Right ventricle myocardium superior (tissue), 1 donor: ENCODE measurements at places on chromosomes 3 and 15. TPM values are rescaled to one million over a fixed set of nuclear protein-coding genes. Genes with fewer than 3 reads are reported as not detected.

NCEH1 gene
- total RNA-seq = 51.1 TPM

TMEM207 gene
- total RNA-seq = not detected

ECE2 gene
- total RNA-seq = not detected

ITIH4 gene
- total RNA-seq = 1.3 TPM

MKRN2OS gene
- total RNA-seq = not detected

CLRN1 gene
- not detected for total RNA-seq

KY gene
- 13.7 TPM for total RNA-seq

ZPLD1 gene
- not detected for total RNA-seq
